ENCODE measurements at places on chromosomes 11 and 22.

- no peak for DNase-seq
These were observed at the start of gene SPTBN2 for GRCh38 chr11:66728693-66729385. SPTBN2 (minus strand) TSS chr11:66729216; CDS start chr11:66721240, 7,976 bp downstream.

DNA sequence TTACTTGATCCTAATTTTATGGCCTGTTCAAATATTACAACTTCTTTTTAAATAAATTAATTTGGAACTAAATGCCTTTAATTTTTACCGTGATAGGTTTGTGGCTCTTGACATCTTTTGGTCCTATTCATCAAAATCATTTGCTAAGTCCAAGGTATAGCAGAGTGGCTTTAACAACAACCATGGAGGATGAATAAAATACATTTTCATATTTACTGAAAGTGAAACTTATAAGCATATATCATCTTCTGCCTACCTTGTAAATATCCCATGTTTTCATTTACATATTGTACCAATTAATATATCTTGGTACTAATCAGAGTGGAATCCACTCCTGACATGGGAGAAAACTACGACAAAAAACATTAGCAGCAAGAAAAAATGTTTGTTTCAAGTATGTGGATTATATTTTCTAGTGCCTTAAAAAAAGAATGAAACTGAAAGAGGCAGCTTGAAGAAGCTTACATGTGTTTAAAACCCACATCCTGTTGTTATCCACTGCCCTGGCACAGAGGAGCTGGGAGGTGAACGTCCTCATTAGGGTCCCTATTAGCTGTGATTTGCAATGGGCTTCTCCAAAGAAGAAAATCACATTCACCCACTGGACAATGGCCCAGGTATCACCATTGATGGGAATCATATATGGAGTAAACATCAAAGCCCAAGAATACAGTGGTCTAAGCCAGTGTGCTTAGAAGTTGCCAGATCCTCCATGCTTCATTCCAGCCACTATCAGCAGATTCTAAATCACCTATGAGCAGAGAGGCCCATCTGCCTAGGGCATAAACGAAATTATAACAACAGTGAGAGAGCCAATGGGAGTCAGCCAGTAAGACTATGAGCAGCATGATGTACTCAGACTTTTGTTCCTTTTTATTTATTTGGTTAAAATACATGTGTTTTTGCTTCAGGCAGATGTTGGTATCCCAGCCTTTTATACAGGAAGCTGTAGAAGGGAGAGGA lies 84.7 kb downstream of the MAML2 start:
- DNase-seq = no peak

- DNase-seq = no peak
These were observed 47.4 kb upstream of the SEPTIN5 start for GRCh38 chr22:19666673-19667593.

DNA sequence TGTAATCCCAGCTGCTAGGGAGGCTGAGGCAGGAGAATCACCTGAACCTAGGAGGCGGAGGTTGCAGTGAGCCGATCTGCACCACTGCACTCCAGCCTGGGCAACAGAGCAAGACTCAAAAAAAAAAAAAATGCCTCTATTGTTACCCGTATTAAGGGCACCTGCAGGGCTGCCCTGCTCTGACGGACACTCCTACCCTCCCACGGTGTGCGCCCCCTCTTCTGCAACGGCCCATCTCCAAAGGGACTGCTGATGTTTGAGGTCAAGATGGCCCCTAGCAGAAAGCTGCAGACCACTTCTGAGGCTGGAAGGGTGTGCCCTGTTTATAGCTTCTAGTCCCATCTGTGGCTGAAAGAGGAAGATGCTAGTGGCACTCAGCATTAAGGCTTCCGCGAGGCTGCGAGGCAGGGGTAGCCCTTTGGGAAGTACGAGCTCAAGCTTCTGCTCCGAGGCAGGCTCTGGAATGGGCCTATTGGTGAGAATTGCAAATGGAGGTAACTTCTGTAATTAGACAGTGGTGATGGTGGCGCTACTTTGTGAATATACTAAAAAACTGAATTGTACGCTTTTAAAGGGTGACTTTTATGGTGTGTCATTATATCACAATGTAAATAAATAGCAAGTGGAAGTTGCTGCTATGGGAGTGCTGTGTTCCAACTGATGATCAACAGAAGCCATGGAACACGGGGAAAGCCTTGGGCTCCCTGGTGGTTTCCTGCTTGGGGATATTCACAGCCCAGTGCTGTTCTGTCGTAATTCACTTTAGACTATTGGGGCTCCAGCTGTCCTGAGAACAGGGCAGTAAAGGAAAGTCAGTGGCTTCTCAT lies 24.3 kb downstream of the ARFGAP2 start:
- DNase-seq = no peak

DNA sequence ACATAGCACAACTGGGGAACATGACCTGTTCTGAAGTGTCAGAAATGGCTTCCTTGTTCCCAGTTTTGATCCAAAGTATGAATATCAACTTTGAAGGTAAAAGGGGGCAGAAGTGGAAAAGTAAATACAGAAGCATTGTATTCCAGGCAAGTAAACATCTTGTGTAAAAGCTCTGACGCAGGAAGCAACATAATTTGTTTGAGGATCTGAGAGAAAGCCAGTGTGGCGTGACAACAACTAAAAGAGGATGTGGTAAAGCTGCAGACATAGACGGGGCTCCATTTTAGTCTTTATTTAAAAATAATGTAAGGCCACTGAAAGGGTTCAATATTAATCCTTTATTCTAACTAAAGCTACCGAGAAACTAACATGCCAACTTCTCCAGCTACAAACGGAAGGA lies 310.2 kb downstream of the DLG2 start:
- no peak for DNase-seq

DNA sequence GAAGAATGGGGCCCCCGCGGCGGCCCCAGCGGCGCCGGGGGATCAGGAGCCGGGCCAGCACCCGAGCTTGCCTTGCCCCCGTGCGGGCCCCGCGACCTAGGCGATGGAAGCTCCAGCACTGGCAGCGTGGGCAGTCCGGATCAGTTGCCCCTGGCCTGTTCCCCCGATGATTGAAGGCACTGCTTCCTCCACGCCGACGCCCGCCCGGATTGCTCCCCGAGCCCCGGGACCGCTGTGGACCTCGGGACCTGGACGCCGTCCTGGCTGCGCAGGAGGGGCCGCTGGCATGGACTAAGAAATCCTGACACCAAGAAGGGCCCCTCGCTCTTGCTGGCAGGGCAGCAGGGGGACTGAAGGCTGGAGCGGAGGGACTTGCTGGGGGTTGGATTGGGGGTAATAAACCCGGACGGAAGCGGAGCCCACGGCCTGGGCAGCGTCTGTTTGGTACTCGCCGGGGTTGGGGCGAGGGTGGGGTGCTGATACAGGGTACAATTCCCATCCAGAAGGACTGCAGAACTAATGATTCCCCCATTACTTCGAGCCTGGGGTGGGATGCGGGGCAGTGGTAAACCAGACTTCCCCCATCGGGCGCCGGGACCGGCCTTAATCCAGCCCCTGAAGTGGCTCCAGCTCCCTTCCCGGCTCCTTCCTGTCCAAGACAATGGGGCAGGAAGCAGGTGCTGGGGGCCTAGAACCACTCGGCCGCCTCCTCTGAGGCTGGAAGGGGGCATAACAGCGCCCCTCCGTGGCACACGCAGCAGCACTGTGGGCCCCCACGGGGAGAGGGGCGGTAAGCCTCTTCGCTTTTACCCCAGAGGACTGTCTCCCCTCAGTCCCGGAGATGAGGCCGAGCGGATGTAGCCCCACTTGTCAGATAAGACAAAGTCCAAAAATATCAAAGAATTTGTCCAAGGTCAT lies 1.0 kb downstream of the CCDC85B start:
- no peak for DNase-seq

DNA sequence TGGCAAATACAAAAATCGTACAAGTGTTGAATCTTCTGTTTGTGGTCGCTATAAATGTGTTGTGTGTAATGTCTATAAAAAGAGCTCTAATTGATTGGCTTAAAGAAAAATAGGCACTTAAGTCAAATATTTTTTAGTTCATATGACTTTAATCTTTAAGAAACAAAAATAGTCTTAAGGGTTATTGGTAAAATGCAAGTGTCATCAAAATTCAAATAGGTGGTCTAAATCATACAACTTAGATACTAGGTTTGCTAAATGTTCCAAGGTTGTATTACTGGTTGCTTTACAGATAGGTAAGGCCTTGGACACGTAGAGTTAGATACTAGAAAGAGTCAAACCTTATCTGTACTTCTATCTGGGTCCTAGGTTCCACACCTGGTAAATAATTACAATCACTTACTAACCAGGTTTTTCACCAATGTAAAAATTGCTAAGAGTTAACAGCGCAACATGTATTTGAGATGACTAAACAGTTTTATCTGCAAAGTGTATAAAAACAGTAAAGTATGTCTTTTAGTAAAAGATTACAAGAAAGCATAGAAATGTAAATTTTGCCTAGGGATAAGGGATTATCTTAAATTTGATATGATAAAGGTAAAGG lies 91.1 kb upstream of the GNAZ start:
- DNase-seq = no peak

- no peak for DNase-seq
These were observed 62.0 kb upstream of the UCP3 start for GRCh38 chr11:74070723-74071492.

- no peak for DNase-seq
These were observed 1.3 kb upstream of the INSC start for GRCh38 chr11:15113381-15113780.

DNA sequence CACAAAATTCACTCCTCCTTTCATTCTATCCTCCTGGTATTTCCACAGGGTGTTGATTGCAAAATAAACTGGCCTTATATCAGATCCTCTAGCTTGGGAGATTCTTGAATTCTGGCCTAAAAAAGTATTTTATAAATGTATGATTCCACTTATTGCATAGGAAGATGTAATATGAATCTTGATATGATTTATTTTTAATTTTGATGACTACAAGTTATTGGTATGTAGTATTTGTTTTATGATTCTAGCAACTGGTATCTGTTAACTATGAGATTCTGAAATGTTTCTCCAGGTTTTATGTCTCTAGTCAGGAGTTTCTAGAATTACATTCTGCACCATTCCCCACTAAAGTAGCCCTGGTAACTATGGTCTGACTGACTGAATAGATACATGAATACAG lies 373.9 kb upstream of the C11orf87 start:
- DNase-seq = no peak

DNA sequence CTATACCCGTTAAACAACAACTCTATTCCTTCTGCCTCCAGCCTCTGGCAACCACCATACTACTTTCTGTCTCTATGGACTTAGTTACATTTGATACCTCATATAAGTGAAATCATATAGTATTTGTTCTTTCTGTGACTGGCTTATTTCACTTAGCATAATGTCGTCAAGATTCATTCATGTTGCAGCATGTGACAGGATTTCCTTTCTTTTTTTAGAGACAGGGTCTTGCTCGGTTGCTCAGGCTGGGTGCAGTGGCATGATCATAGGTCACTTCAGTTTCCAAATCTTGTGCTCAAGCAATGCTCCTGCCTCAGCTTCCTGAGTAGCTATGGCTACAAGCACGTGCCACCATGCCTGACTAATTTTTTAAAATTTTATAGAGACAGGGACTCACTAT lies 29.4 kb upstream of the SORL1 start:
- no peak for DNase-seq

DNA sequence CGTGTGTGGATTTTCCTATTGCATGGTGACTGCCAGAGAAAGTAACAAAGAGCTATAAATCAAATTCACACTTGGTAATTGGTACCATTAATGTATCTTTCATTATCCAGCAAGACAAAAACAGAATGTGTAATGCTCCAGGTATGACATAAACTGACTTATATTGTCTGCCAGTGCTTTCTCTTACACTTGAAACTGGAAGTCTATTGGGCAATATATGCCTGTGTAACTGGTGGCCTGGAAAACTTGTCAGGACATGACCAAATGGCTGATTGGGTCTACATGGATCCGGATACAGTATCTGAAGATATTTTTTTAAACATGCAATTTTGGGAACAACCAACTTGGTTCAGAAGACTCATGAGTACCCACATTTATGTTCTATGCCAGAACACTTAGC lies 174.6 kb upstream of the ARHGAP42 start:
- DNase-seq = no peak

GRCh38 chr11:72764503-72764902 lies 12.3 kb upstream of the ARAP1 start:
- DNase-seq = no peak

DNA sequence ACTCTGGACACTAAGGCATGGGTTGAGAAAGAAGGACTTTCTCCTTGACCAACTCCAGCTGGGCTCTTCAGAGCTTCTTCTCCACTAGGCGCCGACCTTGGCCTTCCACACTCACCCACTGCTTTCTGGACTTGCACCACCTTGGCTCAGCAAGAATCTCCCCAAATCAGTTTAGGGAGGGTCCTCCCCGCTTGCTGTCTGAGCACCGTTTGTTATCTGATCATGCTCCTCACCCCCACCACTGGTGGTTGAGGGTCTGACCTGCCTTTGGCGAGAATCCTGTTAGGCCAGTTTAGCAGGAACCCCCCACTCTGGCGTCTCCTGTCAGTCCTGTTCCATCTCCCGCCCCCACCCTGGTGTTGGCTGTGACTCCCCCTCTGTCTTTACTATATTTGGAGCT lies 10.4 kb downstream of the APOL2 start:
- DNase-seq = no peak

GRCh38 chr22:33354928-33355327 lies 296.7 kb upstream of the SYN3 start:
- DNase-seq = no peak

- no peak for DNase-seq
These were observed 666.5 kb downstream of the NTM start for GRCh38 chr11:132036746-132037466.

Data from SK-N-MC (cell line).